ENCODE measurements at places on chromosomes 12 and 14.

GRCh38 chr12:20602641-20603391 is 92.3 kb upstream of the SLCO1C1 start:
- peak; percentile 95 for DNase-seq

GRCh38 chr12:15180325-15180724 is 40.9 kb downstream of the RERG start:
- no peak for DNase-seq

DNA sequence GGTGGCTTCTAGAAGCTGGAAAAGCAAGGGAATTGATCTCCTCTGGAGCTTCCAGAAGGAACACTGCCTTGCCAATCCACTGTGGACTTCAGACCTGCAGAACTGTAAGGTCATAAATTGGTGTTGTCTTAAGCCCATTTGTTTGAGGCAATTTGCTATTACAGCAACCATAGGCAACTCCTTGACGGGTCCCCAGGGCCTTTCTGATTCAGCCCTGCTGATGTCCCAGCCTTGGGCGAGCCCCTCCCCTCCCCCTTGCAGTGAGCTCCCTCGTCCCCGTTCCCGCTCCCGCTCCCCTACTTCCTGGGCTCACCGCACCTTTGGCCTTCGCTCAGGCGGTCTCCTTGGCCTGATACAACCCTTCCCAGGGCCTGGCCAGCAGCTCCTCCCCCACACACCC is 18.9 kb upstream of the DIO3 start:
- DNase-seq, result no peak

DNA sequence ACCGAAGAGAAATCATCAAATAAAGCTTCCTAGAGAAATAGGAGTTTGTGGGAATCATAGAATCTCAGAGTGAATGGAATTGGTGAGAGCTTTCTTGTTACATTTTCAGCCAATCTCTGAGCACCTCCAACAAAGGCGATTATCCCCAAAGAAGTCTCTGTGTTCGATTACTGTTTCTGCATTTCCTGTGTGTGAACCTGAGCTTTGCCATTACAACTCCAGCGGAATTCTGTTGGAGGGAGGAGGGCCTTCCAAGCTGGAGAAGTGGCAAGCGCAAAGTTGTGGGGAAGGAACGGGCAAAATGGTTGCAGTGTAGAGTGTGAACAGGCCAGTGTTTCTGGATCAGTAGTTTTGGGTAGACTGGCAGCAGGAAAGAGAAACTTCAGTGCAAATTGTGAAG is 23.1 kb downstream of the TMEM117 start:
- no peak for DNase-seq

GRCh38 chr12:122862110-122862634 is 26.9 kb downstream of the HIP1R start:
- DNase-seq, result no peak

Measured in EH (cell line).